HEK293T (cell line): ENCODE measurements at places on chromosomes 5 and 9.

DNA sequence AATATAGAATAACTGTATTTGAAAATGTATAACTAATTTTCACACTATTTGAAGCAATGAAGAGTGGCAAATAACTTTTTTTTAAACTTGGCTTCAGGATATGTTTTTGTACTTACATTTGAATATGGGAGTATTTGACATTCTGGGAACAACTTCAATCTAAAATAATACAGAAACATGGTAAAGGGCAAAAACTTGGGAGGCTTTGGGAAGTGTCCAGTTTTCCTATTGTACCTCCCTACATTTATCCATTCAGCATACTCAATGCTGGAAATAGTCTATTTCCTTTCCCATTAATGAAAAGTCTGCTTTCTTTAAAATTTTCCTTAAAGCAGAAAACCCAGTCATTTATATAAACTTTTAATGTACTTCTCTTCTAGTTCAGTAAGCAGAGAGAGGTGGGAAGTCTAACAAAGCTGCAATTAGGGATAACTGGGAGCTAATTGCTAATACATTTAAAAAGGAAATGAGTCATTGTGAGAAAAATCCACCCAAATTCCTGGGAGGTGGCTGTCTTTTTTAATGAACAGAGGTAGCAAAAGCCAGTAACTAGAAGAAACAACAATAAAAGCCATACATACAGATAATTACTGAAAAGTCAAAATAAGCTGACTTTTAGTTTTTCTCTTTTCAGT, 128.8 kb downstream of the FBN2 start:
- no peak for DNase-seq

DNA sequence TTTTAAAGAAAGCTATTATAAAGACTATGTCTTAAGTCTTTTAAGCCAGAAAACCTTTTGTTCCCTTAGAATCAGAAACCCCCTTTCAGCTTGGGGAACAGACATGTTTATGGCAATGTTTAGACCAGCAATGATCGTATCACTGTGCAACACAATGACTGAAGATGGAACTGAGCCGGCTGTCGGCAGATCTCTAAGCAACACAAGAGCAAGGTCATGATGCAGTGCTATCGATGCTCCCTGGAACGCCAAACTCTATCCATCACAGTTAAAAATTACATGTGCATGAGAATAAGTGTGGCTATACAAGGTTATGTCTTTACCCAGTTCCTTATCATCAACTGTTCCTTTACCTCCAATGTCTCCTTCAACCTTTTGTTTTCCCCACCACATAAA, 1.8 kb upstream of the RNF44 start:
- DNase-seq = no peak

DNA sequence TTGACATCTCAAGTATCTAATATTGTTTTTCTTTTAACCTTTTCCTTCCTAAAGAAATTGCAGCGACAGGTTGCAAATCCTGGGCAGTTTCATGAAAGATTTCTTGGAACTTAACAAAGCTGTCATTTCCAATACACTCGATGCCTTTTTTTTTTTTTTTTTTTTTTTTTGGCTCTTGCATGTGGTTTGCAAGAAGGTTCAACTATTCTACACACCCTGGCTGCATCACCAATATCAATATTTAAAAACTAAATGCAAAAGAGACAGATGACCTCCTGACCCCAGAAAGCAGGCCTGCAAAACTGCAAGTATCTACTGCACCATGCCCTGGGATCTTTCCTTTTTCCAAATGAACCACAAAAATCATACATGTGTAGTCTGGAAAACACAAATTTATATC, 4.4 kb upstream of the NFIB start:
- DNase-seq = no peak

DNA sequence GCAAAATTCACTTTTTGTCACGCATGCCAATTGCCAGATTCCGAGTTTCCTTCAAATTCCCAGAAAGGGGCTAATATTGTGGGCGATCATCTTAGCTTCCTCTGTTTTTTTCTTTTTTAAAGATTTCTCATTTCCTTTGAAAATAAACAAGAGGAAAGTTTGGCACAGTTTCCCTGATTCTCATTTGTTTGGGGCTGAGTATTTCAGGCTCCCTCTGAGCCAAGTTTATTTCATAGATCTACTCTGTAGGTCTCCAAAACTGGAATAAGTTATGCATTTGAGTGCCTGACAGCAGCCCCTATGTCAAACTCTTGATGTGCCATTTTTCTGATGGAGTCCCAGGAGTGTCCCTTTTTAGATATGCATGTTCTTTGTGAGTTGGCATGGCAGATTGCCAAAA, 1297.2 kb upstream of the WWC1 start:
- DNase-seq = no peak

- no peak for DNase-seq
Observed at GRCh38 chr9:95486318-95486717, 30.5 kb downstream of the PTCH1 start.

DNA sequence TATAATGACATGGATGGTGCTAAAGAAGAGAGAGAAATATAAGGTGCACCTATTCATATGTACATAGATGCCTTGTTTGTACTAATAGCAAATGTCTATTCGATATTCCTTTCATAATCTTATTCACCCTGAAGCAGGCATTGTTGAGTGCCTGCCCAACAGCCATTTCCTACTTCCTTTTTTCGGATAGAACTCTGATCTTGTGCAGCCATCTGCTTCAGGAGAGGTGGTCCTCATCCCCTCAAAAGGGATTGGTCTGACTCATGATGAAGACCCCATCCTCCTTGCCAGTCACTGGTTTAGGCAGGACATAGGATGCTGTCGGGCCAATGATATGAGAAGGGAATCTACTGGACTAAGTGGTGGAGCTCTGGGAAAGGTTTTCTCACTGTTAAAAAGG, 8.4 kb upstream of the RANBP3L start:
- no peak for DNase-seq

GRCh38 chr5:175766963-175767362, 104.4 kb upstream of the CPLX2 start:
- DNase-seq = no peak

DNA sequence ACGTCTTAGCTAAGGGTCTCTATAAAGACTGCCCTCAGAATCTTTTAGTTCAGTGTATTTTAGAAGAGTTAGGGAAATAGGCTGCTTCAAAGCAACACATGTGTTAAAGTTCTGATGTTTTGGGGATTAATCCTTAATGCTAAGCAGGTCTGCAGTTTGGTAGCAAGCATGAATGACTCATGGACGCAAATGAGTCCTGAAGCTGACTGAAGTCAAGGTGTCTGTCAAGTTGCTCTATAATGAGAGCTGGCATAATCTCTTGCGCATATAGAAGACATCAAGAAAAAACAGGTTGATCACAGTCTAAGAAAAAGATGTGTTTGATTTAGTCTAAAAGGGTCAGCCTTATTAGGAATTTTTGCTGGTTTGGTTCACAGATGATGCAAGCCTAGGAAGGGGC, 630.1 kb downstream of the CDH12 start:
- no peak for DNase-seq

GRCh38 chr9:136100700-136101614, 5.9 kb upstream of the NACC2 start:
- DNase-seq = no peak

DNA sequence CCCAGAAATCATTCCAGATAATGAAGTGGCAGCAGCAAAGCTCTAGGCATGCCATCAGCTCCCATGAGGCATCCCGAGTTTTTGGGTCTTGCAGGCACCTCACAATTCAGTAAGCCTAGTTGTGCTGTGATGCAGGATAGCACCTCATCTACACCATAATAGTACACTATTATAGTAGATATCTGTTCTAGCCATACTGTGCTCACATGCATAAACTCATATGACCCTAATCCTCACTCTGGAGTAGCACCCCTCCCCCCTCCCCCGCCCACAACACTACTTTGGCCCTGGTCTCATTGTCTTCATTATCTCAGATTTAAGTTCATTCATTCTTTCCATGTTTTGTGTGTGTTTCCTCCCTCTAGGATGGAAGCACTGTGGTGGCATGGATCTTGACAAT, 102.5 kb upstream of the PITX1 start:
- no peak for DNase-seq

GRCh38 chr5:88718736-88719135, 164.2 kb downstream of the MEF2C start:
- DNase-seq = no peak

GRCh38 chr5:9445826-9446388, 100.0 kb downstream of the SEMA5A start:
- no peak for DNase-seq

DNA sequence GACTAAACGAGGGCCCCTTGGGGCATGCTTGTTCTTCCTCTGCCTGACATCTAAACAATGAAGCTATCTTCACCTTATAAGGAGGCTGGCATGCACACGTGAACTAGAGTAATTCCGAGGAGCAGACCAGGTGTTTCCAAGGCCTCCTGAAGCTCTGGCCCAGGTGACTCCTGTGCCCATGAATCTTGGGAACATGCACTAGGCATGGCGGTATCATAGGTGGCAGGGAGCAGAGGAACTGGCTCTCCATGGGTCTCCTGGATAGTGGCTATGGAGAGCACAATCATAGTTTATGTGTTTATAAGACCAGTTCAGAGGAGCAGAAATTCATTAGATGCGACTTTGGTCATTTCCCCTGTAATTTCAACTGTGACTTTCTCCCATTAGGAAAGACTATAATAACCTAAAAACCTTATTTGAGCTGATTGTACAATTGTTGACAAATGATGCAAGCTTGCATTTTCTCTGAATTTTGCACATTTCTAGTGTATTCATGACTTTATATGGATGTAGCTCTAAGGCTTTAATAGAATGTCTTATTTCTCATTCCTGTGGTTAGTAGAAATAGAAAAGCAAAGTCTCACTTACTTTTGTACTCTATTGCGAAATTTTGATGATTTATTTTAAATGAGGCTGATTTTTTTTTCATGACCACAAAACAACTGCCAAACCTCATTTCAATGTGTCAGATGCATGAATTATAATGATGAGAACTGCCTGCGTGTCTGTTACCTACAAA, 135.3 kb upstream of the RPS23 start:
- DNase-seq = no peak

DNA sequence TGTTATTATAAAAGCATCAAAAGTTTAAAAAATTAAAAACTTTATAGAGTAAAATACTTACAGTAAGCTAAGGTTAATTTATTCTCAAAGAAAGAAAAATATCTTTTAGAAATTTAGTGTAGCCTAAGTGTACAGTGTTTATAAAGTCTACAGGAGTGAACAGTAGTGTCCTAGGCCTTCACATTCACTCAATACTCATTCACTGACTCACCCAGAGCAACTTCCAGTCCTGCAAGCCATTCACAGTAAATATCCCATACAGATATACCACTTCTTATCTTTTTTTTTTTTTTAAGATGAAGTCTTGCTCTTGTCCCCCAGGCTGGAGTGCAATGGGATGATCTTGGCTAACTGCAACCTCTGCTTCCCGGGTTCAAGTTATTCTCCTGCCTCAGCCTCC, 73.1 kb upstream of the FST start:
- DNase-seq = no peak

DNA sequence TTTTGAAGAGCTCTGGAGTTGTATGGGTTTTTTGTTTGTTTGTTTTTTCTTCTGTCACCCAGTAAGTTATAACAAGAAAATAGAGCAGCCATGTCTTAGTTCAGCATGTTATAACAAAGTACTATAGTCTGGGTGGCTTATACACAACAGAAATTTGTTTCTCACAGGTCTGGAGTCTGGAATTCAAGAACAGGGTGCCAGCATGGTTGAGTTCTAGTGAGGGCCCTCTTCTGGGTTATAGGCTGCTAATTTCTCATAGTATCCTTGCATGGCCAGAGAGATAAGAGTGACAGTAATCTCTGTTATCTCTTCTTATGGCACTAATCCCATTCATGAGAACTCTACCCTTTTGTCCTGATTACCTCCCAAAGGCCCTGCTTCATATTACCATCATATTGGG, 114.7 kb downstream of the GIN1 start:
- DNase-seq = no peak

- DNase-seq = peak; percentile 26
Observed at GRCh38 chr9:969310-970150, 6.9 kb upstream of the DMRT3 start.

GRCh38 chr5:50767588-50767987, 101.2 kb downstream of the PARP8 start:
- DNase-seq = no peak

DNA sequence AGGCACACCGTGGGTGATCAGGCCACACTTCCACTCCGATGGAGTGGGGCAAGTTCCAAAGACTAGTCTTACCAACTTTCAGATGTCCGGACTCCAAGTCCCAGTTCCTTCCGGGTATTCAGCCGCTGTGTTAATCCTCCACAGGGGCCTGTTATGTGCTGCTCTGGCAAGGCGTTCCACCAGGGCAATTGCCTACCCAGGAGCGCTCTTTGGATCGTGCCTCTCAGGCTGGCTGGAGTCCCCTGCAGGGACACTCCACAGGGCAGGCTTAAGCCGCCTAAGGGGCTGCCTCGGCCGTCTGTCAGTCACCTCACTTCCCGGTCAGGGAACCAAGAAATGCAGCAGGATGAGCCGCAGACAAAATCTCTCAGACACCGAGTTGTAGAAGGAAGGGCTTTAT, 118.7 kb upstream of the CCNG1 start:
- DNase-seq = no peak

DNA sequence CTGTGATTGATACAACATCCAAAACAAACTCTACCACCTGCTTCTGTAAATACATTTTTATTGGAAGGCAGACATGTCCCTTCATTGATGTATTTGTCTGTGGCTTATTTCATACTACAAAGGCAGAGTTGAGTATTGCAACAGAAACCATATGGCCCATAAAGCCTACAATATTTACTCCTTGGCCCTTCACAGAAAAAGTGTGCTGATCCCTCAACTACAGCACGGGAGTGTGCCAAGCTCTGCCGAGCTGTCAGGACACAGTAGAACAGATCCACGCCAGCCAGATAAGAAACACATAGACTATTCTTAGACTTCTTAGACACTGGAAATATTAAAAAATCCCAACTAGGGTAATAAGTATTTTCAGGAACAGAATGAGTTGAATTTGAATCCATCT, 13.2 kb downstream of the TICAM2 start:
- no peak for DNase-seq

DNA sequence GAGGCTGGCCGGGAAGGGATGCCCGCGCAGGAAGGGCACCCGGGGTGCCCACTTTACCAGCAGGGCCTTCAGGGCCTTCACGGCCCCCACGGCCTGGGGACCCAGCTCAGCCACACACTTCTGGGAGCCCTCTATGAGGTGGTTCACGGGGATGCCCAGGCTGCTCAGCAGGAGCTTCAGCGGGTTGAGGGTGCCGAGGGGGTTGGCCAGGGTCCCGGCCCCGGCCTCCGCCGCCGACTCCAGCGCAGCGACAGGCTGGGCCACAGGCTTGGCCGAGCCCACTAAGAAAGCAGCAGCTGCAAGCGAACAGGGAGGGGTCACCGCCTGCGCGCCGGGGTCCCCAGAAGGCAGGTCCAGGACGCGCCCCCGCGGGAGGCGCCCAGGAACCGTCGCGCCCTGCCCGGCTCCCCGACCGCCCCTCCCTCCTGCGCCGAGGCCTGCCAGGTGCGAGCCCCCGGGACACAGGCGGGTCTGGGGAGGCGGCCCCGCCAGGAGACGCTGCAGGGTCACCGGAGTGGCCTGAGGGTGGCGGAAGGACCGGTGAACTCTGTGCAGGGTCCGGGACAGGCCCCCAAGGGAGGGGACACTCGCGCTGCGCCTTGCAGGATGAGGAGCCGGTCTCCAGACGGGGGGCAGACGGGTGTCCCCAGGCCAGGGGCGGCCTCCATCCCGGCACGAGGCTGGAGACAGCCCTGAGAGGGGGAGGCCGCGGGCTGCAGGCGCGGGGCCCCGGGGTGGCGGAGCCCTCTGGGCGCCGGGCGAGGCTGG, 572 bp downstream of the SCGB3A1 start:
- DNase-seq = no peak
